ENCODE measurements at places on chromosomes 13 and 19. TPM values are rescaled to one million over a fixed set of nuclear protein-coding genes. Genes with fewer than 3 reads are reported as not detected.

DNA sequence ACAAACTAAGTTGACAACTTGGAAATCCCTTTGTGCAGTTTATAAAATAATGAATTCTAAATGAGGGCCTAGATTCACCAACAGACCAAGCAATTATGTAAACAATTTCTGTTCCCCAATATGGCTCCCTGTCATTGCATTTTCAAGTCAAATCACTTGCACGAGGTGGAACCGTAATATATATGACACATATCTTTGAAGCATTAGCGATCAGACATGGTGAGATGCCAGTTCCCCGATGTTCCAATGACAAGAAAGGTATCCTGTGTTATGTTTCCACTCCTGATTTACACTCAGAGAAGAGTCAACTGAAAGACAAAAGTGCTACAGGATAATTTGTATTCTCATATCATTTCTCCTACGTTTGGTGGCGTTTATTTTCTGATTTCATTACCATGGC lies 108.5 kb upstream of the TDRD3 start:
- no peak overlapping the region for H3K4me3 ChIP-seq
- H3K4me1 ChIP-seq, result no peaks in the 10 kb centered on the region
- H3K36me3 ChIP-seq, result no peaks in the 10 kb centered on the region
- H3K27me3 ChIP-seq, result no peaks in the 10 kb centered on the region
- DNase-seq, result no peak
- H3K27ac ChIP-seq, result no peak overlapping the region

GRCh38 chr13:94419304-94419924 lies 60.1 kb downstream of the DCT start:
- no peaks in the 10 kb centered on the region for H3K4me1 ChIP-seq
- no peaks in the 10 kb centered on the region for H3K36me3 ChIP-seq
- H3K27me3 ChIP-seq, result no peaks in the 10 kb centered on the region
- H3K27ac ChIP-seq, result no peak overlapping the region
- DNase-seq, result no peak

Gene CEACAM8
- total RNA-seq, result not detected

Gene HCN2
- total RNA-seq, result not detected

Gene PSG2
- total RNA-seq, result not detected

All from breast epithelium (tissue), 4 donors.